ENCODE measurements at places on chromosomes 1 and 21.

- DNase-seq, result no peak
These were observed 187.7 kb upstream of the EDN2 start for GRCh38 chr1:41672173-41672572.

- DNase-seq, result no peak
These were observed 29.8 kb upstream of the ZBTB21 start for GRCh38 chr21:42039911-42040351.

DNA sequence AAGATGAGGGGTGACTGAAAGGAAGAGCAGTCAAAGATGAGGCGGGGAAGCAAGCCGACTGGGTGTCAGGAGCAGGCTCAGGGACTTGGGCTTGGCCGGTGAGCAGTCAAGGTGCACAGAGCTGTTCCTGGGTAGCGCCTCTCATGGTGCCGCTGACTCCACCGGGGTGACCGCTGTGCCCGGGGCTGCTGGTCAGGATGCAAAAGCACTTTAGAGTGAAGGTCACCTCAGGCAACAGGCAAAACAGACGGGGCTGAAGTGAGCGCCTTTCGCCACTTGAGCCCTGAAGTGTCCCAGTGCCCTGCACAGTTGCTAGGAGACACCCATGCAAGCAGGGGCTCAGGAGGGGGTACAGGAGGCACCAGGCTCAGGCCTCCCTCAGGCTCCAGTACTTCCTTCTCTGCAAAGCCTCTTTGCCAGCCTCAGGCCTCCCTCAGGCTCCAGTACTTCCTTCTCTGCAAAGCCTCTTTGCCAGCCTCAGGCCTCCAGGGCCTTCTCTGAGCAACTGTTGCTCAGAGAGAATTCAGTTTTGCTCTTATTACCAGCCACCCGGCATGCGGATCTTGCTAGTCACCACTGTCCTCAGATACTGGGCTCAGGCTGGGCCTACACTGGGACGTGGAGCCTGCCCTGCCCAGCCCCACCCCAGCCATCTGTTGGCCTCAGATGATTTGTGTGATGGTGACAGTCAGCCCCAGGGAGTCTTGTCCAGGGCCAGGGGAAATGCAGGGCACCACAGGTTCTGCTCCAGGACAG, 99.7 kb upstream of the IRF2BP2 start:
- DNase-seq, result no peak

DNA sequence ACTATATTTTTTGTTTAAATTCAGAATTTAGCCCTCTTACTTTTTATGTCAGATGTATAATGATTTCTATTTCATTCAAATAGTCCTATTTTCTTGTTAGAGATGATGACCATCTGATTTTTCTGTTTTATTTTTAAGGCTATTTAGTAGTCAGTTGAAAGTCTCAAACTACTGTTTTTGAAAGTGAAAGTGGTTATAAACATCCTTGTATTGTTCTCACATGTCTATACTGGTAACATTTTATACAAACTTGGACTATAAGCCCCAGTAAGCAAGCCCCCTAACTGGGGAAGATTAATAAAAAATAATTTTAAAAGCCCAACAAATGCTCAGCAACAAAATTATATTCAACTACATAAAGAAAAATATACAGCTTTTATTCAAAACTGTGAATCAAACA, 271.3 kb upstream of the RGS18 start:
- DNase-seq, result no peak

GRCh38 chr1:8632102-8632501, 185.3 kb downstream of the RERE start:
- DNase-seq, result no peak

DNA sequence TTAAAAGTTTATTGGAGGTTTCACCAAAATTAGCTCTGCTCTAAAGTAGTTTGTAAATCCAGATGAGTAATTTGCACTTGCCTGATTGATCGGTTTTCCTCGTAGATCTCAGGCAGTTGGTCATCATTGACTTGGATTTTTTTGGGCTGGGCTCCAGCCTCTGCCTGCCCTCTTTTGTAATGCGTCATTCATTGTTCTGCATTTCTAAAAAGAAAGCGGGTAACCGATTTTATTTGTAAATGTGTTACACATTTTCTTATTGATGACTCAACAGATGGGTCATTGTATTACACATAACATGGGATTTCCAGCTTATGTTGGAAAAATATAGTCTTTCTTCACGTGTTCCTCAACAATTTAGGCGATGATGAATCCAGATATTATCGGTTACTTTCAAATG, 5.5 kb downstream of the ETS2 start:
- no peak for DNase-seq

DNA sequence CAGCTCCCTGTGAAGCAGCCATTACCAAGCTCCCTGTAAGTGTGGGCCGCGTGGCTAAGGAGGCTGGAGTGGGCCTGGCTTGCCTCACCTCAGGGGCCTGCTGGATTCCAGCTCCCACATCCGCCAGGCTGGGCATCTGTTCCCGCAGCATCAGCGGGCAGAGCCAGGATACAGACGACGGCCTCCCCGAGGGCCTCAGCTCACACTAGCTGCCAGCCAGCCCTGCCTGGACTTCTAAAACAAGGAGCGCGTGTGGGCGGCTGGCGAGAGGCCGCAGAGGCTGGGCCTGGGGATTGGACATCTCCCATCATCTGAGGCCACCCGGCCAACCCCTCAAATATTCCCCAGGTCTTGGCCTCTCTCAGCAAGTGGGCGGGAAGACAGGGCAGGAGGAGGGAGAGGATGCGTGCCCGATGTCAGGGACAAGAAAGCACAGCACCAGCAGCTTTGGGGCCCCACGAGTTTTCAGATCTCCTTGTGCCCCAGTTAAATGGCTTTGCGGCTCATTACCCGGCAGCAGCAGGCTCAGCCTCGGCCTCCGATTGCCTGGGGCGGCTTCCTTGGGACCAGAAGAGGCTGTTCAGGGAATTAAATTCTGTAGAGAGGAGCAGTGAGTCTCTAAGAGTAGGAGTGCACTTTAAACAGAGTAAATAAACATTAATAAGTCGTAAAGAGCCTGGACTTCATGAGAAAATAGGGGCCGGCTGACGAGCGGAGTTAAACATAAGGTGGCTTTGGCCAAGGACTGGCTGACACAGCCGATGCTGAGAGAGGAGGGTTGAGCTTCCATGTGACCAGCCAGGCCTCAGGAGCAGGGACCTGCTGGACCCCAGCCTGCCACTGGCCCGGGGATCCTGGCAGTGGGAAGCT, 208.9 kb upstream of the C1orf174 start:
- DNase-seq, result no peak

DNA sequence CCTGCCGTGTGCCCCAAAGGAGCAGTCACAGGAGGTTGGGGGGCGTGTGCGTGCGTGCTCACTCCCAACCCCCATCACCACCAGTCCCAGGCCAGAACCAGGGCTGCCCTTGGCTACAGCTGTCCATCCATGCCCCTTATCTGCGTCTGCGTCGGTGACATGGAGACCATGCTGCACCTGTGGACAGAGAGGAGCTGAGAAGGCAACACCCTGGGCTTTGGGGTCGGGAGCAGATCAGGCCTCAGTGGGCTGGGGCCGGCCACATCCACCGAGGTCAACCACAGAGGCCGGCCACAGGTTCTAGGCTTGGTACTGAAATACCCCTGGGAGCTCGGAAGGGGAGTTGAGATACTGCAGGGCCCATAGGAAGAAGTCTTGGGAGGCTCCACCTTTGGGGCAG, 23.5 kb downstream of the COL6A1 start:
- no peak for DNase-seq

- DNase-seq, result peak; percentile 70
These were observed 122.2 kb downstream of the NAV1 start for GRCh38 chr1:201660931-201661822.

- DNase-seq, result no peak
These were observed 20.7 kb upstream of the HAO2 start for GRCh38 chr1:119347858-119348257.

DNA sequence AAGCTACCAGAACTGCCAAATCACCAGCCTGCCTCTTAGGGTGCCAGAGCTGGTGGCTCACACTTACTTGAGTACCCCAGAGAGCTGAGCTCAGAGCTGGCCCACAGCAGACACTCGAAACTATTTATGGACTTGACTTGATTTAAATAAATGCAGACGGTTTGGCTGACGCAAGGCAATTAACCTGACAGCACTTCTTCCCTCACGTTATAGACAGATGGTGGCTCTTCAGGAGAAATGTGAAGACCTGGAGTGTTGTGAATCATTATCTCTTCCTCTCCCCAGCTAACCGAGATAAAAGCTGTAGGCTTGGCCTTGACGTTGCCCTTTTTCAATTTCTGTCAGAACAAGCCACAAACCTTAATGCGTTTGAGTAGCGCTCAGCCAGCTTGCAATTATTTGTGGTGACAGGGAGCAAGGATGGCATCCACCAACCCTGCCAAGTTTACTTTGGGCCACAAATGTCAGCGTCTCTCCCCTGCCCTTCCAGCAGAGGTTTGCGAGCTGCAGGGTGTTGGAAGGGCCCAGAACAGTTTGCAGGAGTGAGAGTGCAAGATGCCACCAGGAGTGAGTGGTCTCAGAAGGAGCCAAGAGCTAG, 34.0 kb upstream of the BCAR3 start:
- DNase-seq, result peak; percentile 93

GRCh38 chr1:244406337-244406736, 45.4 kb downstream of the ADSS2 start:
- no peak for DNase-seq

DNA sequence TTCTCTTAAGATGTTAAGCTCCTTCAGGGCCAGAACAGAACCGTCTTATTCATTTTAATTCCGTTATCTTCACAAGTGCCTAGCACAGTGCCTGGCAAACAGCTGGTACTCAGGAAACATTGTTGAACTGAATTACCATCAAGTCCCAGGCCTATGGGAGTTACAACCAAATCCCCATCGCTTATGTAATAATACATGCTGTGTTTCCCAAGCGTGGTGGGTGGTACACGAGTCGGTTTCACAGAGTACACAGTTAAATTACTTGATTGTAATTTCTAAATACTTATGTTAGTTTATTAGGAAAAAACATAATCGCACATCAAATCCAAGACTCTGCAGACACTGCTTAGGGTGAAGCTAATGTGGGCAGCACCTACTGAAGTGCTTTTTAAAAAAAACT, 1.0 kb downstream of the ANGEL2 start:
- no peak for DNase-seq

- DNase-seq, result peak; percentile 95
These were observed 29.0 kb downstream of the TRIM62 start for GRCh38 chr1:33152685-33153432.

- no peak for DNase-seq
These were observed 94.9 kb downstream of the MRPL37 start for GRCh38 chr1:54294887-54295286.

GRCh38 chr1:156700736-156701531, 4.4 kb downstream of the CRABP2 start:
- no peak for DNase-seq

DNA sequence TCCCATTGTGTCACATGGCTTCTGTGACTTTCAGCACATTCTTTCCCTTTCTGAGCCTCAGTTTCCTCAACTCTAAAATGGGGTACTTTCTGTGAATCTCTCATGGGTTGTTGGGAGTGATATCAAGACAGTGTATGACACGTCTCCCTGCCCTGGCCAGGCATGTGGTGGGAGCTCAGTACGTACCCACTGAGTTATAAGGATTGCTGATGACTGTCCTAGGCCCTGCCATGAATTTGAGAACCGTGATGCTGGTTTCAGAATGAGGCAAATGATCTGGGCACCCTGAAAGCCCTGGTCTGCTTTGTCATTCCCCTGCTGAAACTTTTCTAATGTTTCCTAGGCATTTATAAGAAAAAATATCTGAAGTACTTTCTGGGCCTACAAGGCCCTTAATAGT, 3.6 kb downstream of the ZNF362 start:
- no peak for DNase-seq

GRCh38 chr1:60160141-60160540, 86.6 kb upstream of the C1orf87 start:
- no peak for DNase-seq

GRCh38 chr1:235996048-235996785, 68.7 kb downstream of the NID1 start:
- no peak for DNase-seq

DNA sequence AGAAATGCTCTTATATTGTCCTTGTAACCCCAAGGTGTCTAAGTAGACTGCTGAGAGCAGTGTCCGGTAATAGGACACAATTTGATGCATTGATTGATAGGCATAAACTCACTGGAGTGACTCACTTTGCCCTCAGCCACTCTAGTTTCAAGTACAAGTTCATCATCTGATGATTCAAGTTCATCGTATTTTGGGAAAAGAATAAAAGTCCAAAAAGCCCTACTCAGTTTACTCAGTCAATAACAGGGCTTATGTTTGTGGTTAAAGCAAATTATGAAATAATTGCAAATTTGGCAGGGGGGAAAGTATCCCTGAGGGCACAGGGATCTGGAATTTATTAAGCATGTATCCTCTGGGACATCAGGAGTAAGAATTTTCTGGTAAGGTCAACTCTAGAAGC, 7.6 kb upstream of the ATF3 start:
- no peak for DNase-seq

GRCh38 chr1:14686701-14687100, 88.2 kb downstream of the KAZN start:
- DNase-seq, result no peak

DNA sequence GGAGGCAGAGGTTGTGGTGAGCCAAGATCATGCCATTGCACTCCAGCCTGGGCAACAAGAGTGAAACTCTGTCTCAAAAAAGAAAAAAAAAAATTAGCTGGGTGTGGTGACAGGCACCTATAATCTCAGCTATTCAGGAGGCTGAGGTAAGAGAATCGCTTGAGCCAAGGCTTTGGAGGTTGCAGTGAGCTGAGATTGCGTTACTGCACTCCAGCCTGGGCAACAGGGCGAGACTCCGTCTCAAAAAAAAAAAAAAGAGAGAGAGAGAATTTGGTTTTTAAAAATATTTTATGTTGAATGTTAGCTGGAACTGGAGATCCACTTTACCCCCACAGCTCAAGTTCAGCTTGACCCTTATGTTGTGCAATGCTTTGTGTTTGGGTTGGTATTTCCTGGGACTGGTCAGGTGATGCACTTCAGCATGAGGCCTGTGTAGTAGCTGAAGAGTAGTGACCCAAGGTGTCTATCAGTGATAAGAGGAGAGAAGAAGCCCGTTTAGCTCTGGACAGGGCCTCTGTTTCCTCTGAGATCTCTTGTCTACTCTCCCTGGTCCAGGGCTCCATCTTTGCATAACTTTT, 36.8 kb upstream of the MACF1 start:
- DNase-seq, result no peak

GRCh38 chr1:20850021-20850420, 62.9 kb upstream of the HP1BP3 start:
- no peak for DNase-seq

DNA sequence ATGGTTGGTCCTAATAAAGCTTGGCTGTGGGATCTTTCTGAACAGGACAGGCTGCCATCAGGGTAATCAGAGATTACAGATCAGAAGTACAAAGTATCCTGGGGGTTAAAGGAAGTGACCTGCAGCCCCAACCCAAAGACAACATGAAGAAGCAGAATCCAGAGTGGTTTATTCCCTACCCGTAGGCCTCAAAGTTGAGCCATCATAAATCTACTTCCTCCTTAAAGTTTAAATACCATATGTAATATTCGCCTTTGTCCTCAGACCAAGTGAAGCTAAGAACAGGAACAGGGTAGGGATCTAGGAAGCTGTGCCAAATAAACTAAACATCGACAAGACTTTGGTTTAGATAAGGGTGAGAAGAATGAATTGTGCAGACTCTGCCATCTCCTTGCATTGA, 15.9 kb upstream of the DHX9 start:
- no peak for DNase-seq

GRCh38 chr1:168709405-168710363, 19.3 kb downstream of the DPT start:
- DNase-seq, result no peak

GRCh38 chr1:60078182-60078581, 4.6 kb upstream of the C1orf87 start:
- DNase-seq, result no peak
